ENCODE measurements at places on chromosomes 5 and 9. TPM values are rescaled to one million over a fixed set of nuclear protein-coding genes. Genes with fewer than 3 reads are reported as not detected.

Gene CARTPT
- not detected for total RNA-seq

DNA sequence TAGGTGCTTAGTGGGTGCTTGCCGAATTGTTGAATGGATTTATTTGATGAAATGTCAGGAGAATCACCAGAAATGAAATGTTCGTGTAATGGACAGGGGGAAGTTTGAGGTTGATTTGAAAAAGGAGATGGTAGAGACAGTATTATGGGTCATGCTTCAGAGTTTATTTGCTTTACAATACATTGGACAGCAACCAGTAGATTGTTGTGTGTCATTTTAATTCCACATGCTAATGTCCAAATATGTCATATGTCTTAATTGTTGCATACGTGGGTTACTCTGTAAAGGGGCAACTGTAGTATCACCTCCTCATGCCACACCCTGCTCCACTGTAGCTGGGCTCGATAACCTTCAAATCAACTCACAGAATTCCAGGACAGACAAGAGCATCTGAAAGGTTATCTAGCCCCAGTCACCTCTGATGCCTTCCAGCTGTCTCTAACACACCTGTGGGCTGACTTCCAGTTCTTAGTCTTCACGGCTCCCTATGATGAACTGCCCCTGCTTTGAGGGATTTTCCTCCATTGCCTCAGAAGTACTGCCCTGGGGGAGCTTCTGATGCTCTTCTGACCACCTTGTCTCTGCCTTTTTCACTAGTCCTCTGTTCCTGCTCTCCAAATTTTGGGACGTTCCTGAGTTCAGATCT lies 1.7 kb downstream of the PDCD1LG2 start:
- DNase-seq, result peak; percentile 26

DNA sequence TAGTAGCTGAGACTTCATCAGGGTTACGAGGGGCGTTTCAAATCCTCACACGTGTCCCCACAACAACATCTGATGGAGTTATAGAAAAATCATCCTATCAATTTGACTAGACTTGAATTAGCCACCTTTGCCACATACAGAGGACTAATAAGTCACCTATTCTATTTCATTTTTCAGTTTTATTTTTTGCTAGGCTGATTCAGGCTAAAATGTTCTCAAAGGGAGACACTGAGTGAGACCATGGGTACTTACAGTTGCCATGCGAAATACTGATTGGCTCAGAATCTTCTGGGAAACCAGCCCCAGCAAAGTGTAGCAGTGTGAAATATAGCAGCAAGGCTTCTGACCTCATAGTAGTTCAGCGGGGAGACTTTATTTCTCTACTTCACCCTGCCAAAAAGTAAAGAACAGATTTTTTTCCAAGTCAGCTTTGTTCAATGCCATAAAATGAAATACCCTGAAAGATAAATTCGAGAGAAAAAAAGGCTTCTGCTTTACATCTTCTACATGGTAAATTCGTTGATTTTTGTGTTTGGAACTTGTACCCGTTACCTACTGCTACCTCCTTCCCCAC lies 69.9 kb downstream of the SEMA6A start:
- no peak for DNase-seq

DNA sequence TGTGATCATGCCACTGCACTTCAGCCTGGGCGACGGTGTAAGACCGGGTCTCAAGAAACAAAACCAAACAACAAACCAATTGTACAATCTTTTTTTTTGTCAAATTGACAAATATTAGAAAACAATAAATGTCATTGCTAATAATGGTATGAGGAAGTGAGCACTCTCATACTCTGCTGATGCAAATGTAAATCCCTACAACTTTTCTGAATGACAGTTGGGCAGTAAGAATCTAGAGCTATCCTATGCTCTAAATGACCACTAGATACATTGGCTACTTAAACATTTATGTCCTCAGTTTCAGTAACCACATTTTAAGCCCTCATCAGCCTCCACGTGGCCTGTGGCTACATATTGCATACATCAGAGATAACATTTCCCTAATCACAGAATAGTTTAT lies 256.2 kb downstream of the FER start:
- no peak for DNase-seq

DNA sequence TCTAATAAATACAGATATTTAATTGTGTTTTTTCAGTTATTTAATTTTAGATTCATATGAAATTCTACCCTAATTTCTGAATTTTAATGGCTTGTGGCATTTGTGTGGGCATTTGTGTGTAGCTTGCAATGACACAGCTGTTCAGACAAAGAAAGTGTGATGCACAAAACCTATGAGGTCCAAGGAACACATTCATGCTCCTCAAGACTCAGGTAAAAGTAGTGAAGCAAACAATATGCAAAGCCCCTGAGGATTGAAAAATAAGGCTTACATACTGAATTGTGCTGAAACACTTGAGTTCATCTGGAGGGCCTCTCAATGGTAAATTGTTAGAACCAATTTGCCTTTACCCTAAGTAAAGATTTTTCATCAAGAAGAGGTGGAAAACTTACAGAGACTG lies 28.1 kb downstream of the IL7R start:
- no peak for DNase-seq

Measured in lung microvascular endothelial cell (primary cell).